ENCODE measurements at places on chromosomes 1 and 21.
A peak's percentile ranks its signal among the peaks of the same experiment; 100 is the strongest.

DNA sequence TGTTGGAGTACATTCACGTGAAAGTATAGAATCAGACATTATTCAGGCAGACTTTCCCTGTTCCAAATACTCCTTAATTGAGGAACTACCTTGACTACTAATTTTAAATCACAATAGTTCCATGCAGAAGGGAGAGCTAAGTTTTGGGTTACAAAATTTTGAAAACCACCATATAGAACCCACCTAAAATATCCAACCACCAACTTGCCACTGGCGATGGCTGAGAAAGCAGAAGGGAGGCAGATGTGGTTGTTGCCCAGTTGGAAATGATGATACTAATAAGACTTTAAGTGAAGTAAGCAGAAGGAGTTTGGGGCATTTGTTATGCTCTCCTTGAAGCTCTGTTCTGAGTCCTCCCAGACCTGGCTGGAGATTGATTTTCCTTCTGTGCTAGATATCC lies 190.7 kb downstream of the HLX start:
- no peak for DNase-seq

- no peak for DNase-seq
Observed at GRCh38 chr1:51740652-51741051, 123.8 kb downstream of the OSBPL9 start.

DNA sequence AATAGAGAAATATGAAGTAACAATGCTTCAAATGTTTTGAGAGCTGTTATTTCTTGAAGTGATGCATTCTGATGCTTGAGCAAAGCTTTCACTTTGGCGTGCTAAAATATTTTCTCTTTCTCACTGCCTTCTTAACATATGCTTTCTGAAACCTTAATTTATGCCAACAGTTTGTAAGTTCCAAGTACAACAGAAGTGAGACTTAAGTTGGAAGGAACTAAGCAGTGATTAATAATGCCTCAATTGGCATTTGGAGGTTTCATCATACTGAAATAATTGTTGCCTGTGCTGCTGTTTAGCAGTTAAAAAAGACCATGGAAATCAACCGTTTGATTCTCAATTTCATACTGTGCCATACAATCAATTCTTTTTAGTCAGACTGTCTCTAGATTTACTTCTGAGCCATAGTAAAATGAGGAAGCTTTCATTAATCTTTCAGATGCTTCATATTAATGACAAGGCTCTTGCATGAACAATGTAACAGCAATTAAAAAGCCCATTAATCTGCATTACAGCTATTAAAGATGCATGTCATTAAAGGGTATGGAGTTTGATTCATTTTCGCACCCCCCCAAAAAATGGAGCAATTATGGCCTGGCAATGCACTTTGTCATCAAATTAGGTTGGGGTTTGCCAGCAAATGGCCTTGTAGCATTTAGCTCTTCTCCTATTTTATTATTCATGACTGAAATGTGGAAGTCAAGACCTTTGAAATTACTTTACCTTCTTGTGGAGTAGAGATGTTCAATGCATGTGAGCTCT lies 375.3 kb downstream of the USH2A start:
- DNase-seq = no peak

GRCh38 chr1:179288977-179289376 lies 4.6 kb upstream of the SOAT1 start:
- no peak for DNase-seq

DNA sequence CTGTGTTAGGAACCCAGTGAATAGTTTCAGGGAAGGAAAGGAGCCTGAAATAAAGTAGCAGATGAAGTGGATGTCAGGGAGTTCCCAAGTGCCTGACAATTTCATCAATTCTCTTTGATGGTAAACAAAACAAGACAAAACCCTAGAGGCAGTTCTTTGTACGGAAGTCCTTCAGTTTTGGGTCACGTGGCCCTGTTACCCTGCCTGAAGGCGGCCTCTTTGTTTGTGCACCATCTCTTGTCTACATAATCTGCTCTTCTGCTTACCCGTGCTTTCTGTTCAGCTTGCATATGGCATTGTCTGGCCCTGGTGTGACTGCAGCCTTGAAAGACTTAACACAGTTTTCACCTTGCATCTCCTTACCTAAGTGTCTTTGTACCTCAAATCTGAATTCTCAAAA lies 166.7 kb upstream of the DUSP10 start:
- no peak for DNase-seq

DNA sequence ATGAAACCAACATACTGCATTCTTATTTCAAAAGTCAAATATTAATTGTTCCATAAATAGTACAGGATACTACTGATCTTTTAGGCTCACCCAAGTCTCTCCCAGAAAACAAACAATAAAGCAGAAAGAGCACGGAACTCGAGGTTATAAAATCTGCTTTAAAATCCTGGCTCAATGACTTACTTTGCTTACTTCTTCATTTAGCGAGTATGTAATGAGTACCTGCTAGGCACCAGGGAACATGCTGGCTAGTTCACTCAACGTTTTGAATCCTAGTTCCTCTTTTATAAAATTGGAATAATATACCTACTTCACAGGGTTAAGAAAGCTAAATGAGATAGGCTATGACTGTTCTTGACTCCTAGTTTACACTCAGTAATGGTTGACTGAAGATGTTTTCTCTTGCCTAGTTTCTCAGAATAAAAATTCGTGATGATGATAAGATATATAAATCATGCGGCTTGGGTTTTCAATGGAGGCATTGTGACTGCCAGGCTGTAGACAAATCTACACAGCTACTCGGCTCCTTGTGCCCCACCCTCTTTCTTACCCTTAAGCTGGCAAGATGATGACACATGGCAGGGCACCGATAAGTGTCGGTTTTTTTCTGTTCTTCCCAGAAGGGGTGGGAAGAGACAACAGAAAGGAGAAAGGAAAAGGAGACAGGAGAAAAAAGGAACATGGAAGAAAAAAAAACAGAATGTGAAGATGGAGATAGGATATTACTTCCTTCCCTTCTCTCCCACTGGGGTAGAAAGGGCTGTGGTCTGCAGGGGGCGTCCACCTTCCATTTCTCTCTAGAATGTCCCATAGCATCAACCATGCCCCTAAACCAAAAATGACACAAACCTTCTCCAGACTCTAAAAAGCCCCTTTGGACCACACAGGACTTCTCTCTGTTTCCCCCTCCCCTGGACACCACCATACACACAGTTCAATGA lies 507.1 kb downstream of the SMYD3 start:
- DNase-seq = no peak

DNA sequence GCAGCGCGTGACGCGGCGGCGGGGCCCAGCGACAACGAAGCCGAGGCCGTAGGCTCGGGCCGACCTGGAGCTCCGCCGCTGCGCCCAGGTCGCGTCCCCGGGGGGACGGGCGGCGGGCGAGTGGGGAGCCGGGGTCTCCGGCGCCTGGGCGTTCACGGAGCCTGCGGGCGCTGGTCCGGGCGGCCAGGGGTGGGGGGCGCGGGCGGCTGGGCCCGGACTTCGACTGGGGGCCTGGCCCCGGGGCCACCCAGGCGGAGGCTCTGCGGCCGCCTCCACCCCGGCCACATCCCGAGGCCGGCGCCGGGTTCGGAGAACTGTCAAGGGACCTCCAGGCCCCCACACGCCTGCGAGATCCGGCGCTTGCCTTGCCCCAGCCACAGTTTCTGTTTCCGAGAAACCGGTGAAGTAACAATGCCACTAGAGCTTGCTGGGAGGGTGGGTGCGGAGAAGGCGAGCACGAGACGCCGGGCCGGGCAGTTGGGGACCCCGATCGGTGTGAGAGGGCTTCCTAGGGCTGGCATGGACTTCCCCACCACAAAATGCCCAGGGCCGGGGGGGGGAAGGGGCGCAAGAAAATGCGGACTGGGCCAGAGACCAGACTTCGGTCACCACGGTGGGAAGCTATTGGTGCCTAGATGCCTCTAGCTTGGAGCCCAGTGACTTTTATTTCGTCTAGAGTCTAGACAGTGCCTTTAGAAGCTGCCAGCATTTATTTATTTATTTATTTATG lies 501 bp downstream of the FBXO6 start:
- no peak for DNase-seq

- DNase-seq = no peak
Observed at GRCh38 chr1:82455342-82455741, 654.6 kb downstream of the ADGRL2 start.

DNA sequence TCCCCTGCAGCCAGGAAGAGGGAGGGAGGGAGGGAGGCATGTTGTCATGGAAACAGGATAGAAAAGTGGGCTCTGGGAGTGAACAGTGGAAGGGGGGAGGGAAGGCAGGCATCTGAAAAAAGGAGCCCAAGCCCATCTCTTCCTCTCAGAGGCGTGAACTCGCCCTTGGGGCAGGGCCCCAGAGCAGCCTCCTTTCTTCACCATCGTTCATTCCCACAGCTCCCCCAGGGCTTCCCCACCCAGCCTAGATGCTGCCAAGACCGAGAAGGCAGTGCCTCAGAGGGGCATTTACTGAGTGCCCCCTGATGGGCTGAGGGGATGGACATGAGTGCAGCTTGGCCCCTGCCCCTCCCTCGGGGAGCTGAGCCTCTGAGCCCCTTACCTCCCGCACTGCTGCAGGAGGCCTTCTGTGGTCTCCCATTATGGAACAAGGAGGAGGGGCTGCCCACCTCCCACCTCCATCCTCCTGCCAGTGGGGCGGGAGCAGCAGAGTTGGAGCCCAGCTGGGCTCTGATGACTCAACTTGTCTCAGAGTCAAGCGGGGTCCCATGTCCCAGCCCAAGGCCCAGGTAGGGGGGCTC lies 39.1 kb upstream of the KIF21B start:
- DNase-seq = no peak

GRCh38 chr1:166840309-166841274 lies 1.3 kb downstream of the POGK start:
- DNase-seq = no peak

- no peak for DNase-seq
Observed at GRCh38 chr1:51284487-51284954, 45.8 kb downstream of the TTC39A start.

DNA sequence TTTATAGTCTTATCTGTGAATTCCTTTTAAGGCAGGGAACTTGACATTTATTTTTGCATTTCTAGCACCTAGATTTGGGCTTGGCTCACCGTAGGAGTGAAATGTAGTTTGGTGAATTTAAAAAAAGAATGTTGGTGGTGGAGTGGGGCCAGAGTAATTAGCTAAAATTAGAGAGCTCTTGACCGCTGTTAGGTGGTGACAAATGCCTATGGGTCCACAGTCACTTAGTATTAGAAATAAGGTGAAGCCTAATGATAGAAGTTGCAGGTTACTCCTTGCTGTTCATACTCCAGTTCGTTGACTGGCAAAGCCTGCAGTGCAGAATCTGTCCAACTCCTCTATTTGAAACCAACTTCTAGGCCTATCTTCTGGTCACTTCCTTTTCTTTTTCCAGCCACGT lies 318.8 kb upstream of the NRIP1 start:
- no peak for DNase-seq

GRCh38 chr1:40901886-40902852 lies 40.0 kb upstream of the CITED4 start:
- peak; percentile 91 for DNase-seq

GRCh38 chr1:7786795-7787194 lies 2.7 kb downstream of the PER3 start:
- no peak for DNase-seq

DNA sequence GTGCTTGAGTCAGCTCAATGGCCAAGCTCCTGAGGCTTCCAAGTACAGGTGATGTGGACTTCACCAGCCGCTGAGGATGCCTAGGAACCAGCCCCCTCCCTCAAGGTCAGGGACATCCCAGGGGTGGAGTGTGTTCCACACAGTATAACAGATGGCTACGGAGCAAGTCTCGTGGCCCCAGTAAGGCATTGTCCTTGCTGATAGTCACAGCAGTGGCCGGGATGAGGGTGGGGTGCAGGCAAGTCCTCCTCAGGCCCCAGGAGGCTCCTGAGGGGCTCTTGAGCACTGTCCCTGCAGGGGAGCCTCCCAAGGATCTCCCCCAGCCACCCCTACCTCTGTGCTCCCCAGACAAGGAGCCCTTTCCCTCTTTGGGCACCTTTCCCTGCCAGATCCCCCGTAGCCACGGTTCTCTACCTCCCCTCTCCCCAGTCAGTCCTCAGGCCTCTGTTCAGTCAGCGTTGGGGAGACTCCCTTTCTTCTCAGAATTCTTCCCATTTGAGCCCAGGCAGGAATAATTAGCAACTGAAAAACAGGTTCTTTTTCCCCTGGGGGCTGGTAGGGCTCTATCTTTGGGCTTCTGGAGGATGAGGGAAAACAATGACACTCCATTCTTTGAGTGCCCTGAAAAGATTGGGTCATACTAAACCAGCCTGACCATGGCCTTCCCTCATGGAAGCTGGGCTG lies 7.1 kb upstream of the THEM5 start:
- no peak for DNase-seq

DNA sequence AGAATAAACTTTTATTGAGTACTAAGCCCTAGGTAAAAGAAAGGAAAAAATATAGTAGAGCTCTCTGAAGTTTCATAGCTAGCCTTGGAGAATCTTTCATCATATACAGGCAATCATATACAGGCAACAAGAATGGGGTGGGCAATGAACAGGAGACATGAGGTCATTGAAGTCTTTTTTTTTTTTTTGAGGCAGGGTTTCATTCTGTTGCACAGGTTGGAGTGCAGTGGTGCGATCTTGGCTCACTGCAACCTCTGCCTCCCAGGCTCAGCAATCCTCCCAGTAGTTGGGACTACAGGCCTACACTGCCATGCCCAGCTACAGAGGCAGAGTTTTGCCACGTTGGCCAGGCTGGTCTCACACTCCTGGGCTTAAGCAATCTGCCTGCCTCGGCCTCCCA lies 22.1 kb downstream of the RUSC1 start:
- no peak for DNase-seq

DNA sequence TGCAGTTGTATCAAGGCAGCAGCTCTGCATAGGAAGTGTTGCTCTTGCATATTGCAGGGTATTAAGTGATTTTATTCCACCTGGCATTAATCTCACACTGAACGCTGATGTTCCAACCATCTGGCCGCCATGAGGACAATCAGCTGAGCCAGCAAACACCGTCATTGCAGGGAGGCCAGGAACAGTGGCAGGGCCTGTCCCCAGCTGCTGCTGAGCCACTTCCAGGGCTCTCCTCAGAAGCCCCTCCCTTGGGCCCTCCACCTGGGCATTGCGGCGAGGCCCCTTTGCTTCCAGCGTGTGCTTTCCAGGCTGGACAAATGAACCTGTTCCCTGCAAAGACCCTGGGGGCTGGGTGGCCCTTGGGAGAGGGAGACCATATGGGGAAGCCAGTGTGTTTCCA lies 171.6 kb upstream of the C1orf174 start:
- no peak for DNase-seq

DNA sequence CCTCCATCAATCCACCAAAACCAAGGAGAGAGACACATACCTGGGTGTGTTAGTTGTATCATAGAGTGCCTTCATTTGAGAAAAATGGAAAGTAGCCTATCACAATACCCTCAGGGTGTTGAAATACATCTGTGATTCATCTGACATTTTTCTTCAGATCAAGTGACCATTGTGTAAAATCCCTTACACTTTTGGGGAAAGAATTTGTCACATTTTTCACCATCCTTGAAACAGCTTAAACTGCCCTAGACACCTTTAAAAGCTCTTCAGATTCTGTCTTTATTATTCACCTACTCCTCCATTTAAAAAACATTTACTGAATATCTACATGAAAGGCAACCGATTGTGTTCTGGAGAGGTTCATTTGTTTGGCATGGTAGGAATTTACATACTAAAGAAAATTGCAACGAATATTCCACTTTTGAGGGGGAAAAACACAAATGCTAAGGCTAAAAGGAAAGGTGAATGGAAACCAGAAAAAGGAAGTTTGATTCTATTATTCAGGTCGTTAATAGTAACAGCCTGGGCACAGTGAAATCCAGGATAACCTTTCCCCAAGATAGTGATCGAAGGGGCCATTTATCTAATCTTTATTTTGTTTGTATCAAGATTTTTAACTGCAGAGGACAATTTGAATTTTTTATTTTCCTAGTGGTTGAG lies 70.4 kb upstream of the SAMSN1 start:
- no peak for DNase-seq

- DNase-seq = no peak
Observed at GRCh38 chr1:46903481-46903880, 37.8 kb downstream of the CYP4A11 start.
